Heart right ventricle (tissue), 16 donors: ENCODE measurements at places on chromosomes 6 and 20. TPM values are rescaled to one million over a fixed set of nuclear protein-coding genes. Genes with fewer than 3 reads are reported as not detected.

DNA sequence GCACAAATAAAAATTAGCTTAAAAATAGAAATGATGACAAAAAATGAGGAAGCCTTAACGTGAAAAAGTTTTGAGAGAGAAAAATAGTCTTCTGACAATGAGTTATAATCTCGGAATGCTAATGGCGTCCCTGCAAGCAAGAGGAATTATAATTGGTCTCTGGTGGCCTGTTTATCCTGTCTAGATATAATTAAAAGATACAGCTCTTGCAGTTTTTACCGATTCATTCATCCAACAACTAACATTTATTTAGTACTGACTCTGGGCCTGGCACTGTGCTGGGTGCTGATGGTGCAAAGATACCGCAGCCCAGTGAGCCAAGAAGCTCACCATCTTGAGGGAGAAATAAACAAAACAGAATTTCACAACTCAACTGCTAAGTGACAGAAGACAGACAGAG, 31.6 kb upstream of the ANKRD60 start:
- no peak for DNase-seq

DNA sequence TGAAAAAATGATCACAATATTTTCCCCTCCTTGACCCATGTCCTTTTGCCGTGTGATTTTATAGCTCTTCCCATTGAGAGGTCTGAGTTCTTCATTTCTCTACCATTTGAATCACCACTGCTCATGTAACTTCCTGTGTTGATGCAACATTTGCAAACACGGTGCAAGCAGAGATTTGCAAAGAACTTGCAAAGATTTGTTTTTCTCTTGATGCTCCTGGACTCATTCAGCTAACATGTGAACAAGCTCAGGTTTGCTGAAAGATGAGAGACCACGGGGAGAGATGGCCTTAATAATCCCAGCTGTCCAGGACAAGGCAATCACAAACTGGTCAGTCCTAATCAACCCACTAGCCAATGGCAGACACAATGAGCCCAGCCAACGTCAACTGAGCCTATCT, 8.6 kb downstream of the VNN2 start:
- no peak for DNase-seq

- no peak for DNase-seq
Observed at GRCh38 chr6:43173591-43174262, 2.7 kb downstream of the SRF start.

LY86 gene
- 0.23 TPM for total RNA-seq

HLA-DMA gene
- total RNA-seq, result 12.5 TPM
